Stimulated activated CD4-positive, alpha-beta T cell treated with anti-CD3 and anti-CD28 coated beads, Interleukin-15, amount 100 ng/mL, for 1 hour (primary cell): ENCODE measurements at places on chromosomes 3 and 15.

GRCh38 chr3:146655333-146655996 lies 50.3 kb upstream of the PLSCR5 start:
- DNase-seq, result no peak

DNA sequence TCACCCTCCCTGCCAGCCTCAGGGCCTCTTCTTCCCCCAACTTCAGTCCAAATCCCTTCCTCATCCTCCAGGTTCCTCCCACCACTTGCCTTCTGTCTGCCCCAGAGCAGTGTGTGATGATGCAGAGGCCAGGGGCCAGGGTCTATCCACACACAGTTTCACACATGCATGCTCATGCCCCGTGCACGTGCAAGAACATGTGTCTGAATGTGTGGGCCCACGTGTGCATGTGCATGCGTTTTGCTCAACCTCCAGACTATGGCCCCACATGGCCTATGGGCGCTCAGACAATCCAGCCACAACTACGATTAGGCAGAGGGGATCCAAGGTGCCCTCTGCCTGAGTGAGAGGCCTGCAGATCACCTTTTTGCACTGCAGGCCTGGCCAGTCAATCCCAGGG lies 32.3 kb upstream of the SLC6A1 start:
- DNase-seq, result no peak

GRCh38 chr3:31439890-31440750 lies 92.6 kb upstream of the STT3B start:
- no peak for DNase-seq

DNA sequence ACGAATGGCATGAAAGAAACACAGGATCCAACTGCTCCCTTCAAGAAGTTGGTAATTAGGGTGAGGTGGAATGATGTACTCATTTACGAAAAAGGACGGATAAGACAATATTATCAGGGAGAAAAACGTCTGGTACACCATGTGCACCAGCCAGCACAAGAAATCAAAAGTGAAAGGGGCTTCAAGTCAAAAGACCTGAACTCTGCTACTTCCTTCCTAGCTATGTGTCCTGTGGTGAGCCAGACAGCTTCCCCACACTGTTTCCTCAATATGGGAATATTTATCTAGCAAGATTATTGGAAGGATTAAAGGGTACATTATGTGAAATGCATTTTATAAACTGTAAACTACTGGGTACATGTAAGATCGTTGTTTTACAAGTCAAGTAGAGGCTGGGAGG lies 33.9 kb downstream of the RAB27A start:
- DNase-seq, result no peak

- no peak for DNase-seq
Observed at GRCh38 chr15:101001056-101001455, 81.9 kb downstream of the LRRK1 start.

DNA sequence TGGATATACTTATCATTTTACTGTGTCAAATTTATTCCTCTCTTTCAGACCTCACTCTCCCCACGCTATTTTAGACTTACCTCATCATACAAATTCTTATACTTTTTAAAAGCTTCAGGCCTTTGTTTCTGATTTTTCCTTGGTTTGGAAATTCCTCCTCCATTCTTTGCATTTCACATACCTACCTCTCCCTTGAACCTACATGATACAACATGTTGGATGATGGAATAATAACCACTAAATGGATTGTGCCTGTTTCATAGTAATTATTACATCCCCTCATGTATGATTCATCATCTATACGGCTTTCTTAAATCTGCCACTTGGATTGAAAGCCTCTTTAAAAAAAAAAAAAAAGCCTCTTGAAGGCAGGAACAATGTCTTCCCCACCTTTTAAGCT lies 24.6 kb downstream of the TRIP4 start:
- DNase-seq, result no peak

GRCh38 chr3:33145901-33146580 lies 32.2 kb downstream of the CRTAP start:
- DNase-seq, result no peak

GRCh38 chr3:122955916-122956692 lies 71.5 kb downstream of the SEMA5B start:
- DNase-seq, result no peak

DNA sequence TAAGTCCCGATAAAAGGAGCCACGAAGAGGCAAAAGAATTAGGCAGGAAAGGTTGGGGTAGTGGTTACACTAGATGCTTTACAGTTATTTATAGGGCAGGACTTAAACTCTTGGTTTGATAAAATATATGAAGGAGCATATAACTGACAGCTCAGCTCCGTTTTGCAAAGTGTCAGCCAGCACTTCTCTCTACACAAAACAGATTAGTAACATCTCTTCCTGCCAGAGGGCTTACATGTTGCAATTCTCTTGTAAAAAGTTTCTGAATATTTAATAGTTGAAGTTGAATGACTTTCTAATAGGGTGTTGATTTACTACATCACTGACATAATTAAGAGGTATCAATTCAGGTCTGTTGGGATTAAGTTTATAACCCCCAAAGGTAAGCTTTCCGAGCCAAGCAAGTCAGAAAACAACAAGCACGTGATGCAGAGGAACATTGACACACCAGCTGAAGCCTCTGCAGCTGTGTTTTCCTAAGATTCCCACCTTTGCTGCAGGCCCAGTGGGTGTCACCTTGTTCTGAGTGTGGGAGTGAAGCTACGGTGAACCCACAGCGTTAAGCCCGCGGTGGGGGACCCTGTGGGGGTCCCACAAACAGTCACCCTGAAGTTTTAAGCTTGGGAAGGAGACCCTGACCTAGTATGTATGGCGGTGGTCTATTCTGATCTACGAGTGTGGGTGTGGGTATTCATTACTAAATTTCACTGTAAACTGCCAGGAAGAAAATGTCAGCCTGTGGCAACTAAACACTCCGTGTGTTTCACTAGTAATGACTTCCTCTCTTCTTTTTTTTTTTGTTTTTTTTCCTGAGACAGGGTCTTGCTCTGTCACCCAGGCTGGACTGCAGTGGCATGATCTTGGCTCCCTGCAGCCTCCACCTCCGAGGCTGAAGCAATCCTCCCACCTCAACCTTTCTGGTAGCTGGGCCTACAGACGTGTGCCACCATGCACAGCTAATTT lies 22.0 kb upstream of the ATP13A3 start:
- DNase-seq, result no peak

GRCh38 chr15:98853161-98853560 lies 154.4 kb downstream of the PGPEP1L start:
- DNase-seq, result peak; percentile 61

DNA sequence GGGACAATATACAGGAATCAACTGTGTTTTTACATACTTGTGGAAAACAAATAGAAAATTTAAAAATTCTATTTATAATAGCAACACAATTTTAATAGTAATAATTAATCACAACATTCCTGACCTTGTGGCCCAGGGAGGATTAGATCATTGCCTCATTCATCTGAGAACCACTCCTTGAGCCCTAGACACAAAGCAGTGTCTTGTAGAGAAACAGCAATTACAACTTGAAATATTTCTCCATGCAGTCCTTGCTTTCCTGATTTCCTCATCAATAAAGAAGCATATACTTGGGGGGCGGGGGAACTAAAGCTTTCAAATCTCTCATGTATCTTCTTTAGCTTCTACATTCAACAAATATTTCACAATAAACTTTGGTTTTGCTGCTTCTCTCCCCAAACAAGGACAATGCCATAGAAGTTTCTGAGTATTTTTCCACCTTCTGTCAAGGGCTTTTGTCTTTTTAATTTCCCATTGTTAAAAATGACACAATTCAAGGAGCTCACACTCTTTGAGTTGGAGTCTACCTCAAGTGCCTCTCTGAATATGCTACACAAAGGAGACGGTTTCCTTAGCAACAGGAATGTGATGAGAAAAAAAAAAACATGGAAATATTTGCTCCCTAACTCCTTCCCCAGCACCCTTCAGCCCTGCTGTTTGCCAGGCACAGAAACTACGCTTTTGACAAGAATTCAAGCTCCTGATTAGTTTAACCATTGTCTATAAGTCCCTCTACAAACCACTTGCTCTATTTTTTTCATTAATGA lies 118.8 kb downstream of the ARPP21 start:
- no peak for DNase-seq
